T-helper 9 cell (primary cell): ENCODE measurements at places on chromosomes 1 and 21.

DNA sequence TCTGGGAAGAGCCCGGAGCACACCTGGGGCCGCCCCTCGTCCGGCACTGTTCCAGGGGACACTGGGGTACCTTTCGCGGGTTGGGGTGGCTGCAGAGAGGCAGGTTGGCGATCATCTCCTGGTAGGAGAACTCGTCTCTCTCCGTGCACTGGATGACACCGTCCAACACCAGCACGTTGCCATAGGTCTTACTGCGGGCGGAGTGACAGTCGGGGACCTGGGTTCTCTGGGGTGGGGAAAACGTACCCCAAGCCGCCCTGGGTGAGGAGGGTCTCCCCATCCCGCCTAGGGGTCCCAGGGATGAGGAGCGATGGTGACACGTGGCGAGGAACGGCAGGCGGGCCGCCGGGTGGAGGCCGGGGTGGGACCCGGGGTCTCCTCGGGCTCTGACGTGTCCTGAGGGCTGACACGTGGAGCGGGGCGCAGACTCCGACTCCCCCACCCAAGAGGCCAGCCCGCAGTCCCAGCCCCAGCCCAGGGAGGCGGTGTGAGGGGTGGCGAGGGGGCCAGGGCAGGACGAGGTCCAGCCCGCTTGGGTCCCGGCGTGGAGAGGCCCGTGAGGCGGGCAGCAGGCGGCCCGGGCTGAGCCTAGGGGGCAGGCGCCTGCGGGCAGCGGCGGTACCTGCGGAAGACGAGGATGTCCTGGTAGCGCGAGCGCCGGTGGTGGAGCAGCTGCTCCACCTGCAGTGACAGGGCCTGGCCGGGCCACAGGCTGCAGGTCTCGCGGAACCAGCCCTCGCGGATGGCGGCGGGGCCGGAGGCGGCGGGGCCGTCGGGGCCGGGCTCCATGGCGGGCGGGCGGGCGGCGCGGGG lies 457 bp downstream of the SRM start:
- no peak for DNase-seq

GRCh38 chr1:31701091-31701736 lies 2.6 kb downstream of the COL16A1 start:
- no peak for DNase-seq

GRCh38 chr1:177306981-177307380 lies 136.2 kb downstream of the BRINP2 start:
- DNase-seq = no peak

DNA sequence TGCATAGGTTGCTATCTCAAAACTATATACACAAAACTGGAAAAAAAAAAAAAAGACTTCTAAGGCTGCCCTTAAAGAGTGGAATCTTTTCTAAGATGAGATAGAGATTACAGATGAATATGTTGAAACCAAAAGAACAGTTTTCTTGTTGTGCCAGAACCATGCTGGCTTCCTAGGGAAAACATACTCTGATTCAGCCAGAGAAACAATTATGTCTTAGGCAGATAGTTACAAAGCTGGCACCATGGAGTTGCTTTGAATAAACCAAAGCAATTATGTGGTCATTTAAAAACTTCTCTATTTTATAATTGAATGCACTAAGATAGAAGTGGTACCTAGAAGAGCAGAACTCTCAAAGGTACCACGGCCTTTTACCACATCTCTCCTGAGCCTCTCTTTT lies 341.3 kb downstream of the PDE4B start:
- no peak for DNase-seq

DNA sequence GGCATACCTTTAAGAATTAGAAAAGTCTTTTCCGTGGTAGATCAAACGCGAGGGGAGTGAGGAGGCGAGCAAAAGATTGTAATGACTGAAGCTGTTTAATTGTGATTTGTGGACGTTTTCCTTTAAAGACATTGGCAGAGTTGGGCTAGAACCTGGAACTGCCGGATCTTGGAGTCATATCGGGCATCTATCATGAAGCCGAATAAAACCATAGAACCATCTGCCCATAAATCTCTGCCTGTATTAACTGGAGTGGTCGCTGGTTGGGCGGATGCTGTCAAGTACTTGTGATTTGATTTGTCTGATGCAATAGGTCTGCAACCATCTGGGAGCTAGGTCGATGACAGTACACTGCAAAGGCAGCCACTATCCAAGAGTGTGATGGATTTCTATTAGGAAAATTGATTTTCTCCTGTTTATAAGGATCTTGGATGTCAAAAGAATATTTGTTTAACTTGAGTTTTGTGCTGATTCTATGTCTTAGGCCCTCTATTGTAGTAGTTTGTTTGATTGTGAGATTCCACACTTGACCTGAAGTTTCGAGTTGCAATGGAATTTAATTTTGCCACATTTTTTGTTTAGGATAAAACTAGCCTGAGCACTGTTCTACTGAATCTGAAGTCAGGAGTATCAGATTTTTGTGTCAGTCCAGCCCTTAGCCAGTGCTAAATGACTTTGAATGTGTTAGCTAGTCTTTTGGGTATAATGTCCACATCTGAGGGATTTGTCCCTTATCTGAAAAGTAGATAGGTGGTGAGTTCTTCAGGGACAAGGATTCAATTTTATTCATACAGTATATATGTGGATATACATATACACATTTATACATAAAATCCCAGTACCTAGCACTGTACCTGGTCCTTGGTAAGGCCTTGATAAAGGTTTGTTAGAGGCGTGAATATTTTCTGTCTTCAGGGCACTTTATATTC lies 1.2 kb downstream of the SARS1 start:
- DNase-seq = no peak

DNA sequence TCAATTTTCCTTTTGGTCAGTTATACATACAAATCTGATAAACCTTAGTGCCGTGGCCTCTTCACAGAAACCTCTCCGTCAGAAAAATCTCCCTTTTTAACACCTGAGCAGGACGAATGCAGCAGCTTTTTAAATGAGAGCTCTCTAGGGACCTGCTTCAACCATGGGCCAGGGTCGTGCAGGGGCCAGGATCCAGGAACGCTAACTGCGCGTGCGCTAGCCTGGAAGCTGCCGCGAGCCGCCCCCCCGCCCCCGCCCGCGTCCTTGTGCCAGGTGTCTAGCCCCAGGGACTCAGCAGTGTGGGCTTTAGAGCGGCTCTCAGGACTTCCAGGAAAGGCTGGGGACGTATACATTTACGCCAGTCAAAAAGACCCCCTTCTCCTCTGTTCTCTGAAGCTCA lies 136.8 kb upstream of the FMN2 start:
- no peak for DNase-seq

- DNase-seq = no peak
Measured at GRCh38 chr1:110321846-110322245, 17.3 kb upstream of the RBM15 start.

GRCh38 chr1:223129229-223129901 lies 13.7 kb downstream of the TLR5 start:
- peak; percentile 64 for DNase-seq

DNA sequence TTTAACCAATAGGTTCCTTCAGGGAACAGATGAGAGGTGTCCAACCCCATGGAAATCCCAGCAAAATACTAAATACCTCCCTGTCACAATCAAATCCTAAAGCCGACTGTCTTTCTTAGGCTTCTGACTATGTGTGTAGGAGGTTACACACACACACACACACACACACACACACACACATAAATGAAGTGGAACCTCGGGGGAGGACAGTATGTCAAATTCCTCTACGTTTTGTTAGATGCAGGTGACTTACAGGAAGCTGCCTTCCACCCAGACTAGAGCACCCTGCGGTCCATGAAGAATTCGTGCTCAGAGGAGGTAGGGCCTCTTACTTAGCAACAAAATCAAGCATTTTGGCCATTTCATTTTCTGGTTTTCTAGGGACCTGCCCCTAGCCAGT lies 16.4 kb downstream of the RSPH1 start:
- no peak for DNase-seq

DNA sequence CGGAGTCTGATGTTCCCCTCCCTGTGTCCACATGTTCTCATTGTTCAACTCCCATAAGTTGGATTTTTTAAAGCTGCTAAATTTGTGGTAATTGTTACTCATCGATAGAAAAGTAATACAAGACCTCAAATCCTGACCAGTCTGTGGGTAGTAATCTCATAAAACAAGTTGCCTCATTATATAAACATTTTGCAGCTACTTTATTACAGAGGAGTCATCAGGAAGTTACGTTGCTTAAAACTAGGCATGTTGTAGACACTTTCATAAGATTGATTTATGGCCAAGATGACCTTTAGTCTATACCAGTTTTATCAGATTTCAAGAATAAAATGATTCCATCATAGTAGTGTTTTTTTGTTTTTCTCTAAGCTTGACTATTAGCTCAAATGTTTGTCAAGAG lies 208.8 kb downstream of the GIPC2 start:
- no peak for DNase-seq

DNA sequence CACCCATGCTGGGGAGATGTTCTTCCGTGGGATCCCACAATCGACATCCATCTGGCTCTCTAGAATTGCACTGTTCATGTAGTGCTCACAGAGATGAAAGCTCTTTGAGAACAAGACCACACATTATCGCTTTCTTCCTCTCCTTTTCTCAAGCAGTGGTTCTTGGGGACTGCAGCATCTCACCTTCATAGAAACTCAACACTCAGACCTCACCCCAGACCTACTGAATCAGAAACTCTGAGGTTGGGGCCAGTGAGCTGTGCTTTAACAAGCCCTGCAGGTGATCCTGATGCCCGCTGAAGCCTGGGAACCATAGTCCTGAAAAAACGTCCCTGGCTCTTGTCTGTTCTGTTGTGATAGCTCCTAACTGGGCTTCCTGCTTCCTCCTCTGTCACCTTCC lies 251.3 kb upstream of the FGGY start:
- no peak for DNase-seq

DNA sequence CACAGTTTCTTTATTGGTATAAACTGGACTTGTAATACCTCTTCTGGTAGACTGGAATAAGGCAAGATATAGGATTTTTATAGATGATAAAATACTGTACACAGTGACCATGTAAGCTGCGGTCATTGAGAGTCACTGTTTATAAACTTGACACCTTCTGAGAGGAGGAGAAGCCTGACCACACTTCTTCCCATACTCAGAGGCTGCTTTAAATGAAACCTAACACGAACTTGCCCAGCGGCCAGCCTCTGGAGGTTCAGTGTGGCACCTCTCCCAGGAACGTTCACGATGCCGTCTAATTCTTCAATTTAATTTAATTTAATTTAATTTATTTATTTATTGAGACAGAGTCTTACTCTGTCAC lies 22.5 kb downstream of the MTARC1 start:
- no peak for DNase-seq

DNA sequence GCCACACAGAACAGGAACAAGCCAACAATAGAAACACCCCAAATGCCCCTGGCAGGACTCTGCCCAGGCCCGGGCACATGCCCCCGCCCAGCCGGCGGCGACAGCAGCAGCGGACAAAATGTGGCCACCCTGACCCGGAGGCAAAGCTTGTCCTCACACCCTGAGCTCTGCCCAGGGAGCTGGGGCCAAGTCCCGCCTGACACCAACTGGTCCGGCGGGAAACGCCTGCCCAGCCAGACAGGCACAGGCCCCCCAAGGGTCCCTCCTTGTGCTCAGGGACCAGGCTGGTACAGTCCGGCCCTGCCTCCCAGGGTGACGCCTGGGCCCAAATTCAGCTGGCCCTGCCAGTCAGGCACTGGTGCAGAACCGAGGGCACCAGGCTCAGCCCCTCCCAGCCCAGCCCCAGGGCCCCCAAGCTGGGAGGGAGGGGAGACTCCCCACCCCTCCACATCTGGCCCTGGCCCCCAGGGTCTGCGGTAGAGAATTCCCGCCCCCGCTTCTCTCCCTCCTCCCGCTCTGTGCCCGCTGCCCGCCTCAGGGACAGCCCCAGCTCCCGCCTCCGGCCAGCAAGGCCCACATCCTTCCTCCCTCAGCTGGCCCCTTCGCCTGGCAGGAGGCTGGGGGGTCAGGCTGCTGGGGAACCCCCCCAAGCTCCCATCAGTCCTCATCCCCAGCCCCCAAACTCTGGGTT lies 2.0 kb downstream of the AHDC1 start:
- DNase-seq = no peak

DNA sequence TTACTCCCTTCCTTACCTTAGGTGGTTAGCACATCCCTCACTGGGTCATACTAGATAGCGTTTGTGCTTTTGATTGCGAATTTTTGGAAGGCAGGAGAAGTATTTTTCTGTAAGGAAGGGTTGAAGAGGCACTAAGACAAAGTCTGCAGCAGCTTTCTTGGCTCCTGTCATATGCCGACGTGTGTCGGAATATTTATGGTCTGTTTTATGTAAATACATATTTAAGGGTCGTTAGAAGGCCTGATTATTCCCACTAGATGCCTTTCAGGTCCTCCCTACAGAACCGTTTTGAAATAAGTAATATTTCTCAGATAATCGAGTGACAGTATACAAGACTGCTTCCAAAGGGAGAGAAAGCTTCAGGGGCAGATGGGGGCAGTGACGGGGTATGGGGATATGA lies 10.0 kb downstream of the RNF220 start:
- no peak for DNase-seq

DNA sequence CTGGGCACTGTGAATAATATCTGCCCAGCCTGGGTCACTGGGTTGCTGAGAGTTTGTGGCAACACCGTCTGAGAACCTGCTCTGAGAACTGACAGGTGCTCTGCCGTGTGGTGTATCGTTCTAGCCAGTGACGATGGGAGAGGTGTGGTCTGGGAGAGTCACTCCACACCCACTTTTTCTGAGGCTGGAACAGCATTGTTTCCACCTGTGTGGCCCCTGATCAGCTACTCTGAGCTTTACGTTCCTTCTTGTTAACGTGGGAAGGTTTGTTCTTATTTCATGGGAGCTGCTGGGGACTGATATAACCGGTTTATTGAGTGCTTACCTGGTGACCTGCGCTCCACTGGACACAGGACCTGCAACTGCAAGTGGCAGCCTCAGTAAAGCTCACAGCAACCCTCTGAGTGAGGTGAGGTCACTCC lies 34.8 kb upstream of the TENT5C start:
- DNase-seq = no peak

DNA sequence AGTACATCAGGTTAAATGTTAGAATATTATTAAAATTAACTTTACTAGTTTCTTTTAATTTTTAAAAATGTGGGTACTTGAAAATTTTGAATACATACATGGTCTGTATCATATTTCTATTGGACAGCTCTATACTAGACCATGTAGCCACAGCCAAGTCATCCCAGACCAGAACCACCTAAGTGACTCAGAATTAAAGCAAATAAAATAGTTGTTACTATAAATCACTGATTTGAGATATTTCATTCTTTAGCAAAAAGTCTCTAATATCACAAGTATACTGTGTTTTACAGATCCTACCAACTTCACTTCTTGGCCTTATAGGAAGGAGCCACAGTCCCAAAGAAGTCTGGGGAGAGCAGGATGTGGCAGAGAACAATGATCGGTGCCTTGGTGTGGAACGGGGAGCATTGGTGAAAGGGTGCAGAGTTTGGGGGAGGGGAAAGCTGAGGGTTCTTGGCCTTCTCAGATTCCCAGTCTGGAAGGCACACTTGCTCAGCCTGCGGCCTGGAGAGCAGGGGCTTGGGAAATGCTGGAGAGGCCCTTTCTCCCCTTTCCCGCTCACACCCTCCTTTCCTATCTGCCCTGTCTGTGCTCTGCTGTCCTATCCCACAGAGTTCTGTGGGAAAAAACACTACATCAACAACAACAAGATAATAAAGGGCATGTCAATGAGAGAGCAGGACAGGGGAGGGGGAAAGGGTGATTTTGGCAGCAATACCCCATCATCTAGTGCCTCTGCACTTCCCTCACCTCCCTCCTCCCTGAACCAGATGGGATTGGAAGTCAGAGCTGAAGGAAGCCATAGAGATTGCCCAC lies 122.1 kb downstream of the NGF start:
- DNase-seq = no peak

GRCh38 chr1:245211035-245211749 lies 56.4 kb downstream of the KIF26B start:
- no peak for DNase-seq
